ENCODE measurements at places on chromosomes 5 and 9.

DNA sequence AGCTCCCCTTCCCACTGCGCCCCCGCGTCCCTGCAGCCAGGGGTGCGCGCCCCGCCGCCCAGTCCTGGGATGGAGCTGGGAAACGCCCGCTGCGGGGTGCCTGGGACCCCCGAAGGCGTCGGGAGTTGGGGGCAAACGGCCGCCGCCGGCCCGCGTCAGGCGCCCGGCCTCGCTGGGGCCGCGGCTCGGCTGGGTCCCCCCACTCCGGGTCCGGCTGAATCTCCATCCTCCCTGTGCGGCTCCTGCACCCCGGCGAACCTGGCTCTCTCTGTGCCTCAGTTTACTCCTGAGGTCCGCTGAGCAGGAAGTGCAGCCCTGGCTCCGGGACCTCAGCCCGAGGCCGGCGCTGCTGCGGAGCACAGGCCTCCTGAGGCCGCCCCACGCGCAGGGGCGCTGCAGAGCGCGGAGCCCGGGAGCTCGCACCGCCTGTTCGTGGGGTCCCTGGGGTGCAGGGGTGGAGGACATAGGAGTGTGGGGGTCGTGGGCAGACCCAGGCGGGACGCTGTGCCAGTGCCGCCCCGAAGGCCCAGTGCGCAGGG is 13.9 kb upstream of the TMEM250 start:
- no peak for DNase-seq

DNA sequence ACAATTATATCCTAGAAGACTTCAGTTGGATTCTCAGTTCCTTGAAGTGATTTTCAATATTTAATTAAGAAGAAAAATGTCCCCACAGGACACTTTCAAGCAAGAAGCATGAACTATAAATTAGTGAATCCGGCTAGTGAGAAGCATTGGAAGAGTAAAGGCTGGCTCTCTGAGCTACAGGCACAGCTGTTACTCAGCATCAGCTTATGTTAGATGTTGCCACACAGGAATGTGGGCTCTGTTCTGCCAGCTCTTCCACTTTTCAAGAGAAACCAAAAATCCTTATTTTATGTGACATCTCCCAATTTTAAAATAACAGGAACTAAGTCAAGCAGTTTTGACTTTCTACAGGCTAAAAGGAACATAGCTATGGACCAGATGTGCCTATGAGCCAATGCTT is 14.9 kb downstream of the ZNF474 start:
- DNase-seq, result no peak

- DNase-seq, result no peak
Observed at GRCh38 chr9:120336021-120336752, 243.8 kb downstream of the CDK5RAP2 start.

GRCh38 chr5:140590861-140591260 is 26.2 kb downstream of the SLC35A4 start:
- DNase-seq, result no peak

GRCh38 chr5:7886849-7887475 is 18.0 kb downstream of the MTRR start:
- peak; percentile 56 for DNase-seq

DNA sequence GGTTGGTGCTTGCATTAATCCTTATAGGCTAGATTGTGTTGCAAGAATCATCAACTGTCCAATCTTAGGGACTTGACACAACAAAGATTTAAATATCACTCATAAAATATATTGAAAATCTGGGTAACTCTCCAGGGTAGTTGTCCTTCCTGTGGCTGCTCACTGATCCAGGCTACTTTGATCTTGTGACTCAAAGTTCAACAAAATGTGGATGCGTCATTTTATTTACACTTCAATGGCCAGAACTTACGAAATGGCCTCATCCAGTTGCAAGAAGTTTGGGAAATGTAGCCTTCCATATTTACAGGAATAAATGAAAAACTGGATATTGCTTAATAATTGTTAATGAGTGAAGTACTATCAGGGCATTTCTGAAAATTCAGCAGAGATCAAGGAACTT is 235.5 kb upstream of the ACTBL2 start:
- no peak for DNase-seq

GRCh38 chr5:36928947-36929346 is 52.4 kb downstream of the NIPBL start:
- no peak for DNase-seq

DNA sequence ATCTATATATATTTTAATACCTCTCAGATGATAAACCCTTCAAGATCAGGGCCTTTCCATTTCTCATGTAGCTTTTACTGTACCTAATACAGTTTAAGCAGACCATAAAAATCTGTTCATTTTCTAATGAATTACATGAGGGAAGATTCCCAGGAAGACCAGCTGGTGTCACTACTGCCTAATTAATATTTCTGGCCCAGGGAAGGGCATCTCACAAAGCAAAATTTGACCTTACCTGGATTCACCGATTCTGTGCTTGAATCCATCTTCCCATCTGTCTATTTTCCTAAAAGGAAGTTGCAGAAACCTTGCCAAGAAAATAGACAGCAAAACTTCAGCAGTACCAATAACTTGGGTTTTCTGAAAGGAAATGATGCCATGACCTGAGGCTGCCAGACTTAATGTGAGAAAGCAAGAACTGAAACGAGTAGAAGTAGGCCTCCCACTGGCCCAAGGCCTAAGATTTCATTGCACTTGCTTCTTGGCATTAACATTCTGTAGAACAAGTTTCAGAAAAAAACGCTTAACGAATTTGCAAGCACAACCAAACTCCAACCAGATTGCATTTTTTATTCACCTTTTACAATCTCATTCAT is 83.0 kb upstream of the GLIS3 start:
- DNase-seq, result peak; percentile 19

DNA sequence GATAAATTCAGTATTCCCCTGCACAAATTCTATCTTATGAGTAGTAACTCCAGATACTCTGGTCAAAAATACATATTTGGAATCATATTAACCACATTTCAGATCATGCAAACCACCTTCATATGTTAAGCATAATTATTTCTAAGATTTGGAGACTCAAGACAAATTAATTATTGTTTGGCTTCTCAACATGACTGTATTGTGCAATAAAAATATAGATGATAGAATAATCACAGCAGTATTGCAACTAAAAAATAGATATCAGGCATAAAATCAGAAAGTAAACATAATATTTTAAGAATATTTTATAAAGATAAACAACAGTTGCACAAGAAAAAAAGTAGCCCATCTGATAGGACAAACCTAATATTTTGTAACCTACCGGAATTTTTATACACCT is 1767.6 kb upstream of the NUDT12 start:
- no peak for DNase-seq

DNA sequence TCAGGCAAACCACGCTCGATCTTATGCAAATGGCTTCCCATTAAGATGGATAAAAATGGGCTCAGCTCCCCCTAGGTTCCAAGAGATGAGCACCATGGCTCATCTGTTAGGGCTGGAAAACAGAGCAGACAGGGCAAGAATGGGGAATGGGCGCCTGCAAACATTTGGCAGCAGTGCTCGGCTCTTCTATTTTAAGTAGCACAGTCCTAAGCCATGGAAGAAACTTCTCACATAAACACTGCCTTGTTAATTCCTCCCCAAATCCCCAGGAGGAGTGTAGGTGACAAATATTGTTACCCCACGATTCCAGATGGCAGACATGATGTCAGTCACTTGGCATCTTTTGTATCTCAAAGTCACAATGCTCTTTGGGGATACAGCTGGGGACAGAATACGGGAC is 221.8 kb downstream of the ICE1 start:
- DNase-seq, result no peak

DNA sequence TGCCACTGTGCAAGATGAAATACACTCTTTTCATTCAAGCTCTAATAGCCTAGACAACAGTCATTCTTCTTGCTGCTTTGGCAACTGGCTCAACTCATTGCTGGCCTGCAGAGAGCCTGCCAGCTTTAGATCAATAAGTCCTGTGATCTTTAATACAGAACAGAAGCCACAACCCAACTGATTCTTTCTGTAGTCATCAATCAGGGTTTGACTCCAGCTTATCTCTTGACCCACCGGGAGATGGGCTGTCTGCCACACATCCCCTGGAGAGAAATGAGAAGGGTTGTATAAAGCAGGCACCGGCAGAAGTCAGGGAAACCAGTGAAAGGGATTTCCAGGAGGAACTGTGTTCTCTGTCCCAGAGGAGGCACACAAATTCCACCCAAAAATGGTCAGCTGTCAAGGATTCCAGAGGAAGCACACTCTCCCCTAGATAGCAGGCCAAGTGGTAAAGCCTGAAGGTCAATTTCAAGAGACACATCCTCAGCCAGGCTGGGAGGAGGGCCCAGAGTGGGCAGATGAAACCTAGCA is 24.5 kb downstream of the LHFPL2 start:
- no peak for DNase-seq

DNA sequence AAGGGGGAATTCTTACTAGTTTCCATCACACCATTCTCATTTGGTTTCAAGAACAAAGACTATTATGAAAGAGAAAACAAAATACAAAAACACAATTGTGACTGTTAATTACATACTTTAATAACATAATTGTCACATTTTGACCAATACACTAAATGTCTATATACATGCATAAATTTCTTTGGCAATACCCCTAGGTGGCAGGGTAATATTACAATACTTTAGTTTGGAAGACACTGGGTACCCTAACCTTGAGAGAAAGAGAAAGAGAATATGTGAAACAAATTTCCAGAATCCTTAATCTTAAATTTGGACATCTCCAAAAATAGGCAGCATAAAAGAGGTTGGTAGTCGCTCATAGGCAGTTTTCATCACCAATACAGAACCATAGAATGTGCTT is 619.6 kb upstream of the ADAMTS16 start:
- DNase-seq, result no peak

- no peak for DNase-seq
Observed at GRCh38 chr5:8906303-8906967, 639.4 kb downstream of the SEMA5A start.

- no peak for DNase-seq
Observed at GRCh38 chr5:91742550-91742949, 359.4 kb upstream of the ARRDC3 start.

GRCh38 chr9:94656200-94656599 is 16.9 kb upstream of the FBP1 start:
- DNase-seq, result peak; percentile 76

- DNase-seq, result no peak
Observed at GRCh38 chr5:79056847-79057246, 12.6 kb downstream of the DMGDH start.

DNA sequence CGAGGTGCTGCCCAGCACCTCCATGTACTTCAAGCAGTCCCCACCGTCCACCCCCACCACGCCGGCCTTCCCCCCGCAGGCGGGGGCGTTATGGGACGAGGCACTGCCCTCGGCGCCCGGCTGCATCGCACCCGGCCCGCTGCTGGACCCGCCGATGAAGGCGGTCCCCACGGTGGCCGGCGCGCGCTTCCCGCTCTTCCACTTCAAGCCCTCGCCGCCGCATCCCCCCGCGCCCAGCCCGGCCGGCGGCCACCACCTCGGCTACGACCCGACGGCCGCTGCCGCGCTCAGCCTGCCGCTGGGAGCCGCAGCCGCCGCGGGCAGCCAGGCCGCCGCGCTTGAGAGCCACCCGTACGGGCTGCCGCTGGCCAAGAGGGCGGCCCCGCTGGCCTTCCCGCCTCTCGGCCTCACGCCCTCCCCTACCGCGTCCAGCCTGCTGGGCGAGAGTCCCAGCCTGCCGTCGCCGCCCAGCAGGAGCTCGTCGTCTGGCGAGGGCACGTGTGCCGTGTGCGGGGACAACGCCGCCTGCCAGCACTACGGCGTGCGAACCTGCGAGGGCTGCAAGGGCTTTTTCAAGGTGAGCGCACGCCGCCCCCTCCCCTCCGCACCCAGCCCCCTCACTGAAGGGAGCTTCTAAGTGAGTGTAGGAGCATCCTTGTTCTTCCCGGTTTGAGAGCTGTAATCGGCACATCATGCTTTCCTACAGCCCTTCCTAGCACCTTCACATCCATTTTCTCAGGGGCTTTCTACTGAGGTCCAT is 6.9 kb downstream of the NR4A3 start:
- no peak for DNase-seq

- DNase-seq, result no peak
Observed at GRCh38 chr9:37946971-37947370, 43.0 kb upstream of the SLC25A51 start.

- DNase-seq, result no peak
Observed at GRCh38 chr9:121240472-121241135, 27.4 kb upstream of the GSN start.

DNA sequence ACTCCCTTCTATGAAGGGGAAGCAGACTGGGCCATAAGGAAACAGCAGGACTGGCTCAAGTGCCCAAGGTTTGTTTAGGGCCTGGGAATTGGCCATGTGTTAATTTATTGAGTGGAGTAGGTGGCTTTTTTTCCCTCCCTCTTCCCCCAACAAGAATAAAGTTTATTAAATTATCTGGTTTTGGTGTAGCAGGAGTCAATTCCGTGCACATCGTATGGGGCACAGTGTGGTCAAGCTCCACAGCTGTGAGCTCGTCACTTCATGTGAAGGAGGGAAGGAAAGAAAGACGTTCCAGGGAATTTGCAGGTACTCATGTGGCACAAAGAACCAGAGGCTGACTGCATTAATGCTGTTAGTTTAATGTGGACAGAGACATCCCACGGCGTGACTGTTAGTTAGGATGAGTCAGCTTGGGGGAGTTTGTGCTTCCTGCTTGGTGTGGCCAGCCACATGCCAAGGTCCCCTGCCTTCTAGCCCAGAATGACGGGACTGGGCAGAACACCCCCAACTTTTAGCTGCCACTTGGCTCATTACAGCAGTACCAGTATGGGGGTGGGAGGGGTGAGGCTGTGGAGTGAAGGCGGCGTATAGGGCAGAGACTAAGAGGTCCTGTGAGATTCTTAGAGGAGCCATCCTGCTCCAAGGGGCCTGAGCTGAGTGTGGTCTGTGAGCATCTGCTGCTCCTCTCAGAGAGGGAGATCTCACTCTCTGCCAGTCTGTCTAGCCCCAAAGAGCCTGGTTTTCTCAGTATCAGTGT is 33.2 kb downstream of the CSF1R start:
- peak; percentile 83 for DNase-seq

GRCh38 chr5:43685252-43685950 is 82.4 kb downstream of the NNT start:
- DNase-seq, result no peak

- no peak for DNase-seq
Observed at GRCh38 chr5:123119334-123119986, 30.4 kb downstream of the PRDM6 start.
